Stimulated activated CD4-positive, alpha-beta T cell treated with anti-CD3 and anti-CD28 coated beads, Interleukin-4, amount 100 ng/mL, for 48 hours (primary cell): ENCODE measurements at places on chromosomes 2 and 18.

DNA sequence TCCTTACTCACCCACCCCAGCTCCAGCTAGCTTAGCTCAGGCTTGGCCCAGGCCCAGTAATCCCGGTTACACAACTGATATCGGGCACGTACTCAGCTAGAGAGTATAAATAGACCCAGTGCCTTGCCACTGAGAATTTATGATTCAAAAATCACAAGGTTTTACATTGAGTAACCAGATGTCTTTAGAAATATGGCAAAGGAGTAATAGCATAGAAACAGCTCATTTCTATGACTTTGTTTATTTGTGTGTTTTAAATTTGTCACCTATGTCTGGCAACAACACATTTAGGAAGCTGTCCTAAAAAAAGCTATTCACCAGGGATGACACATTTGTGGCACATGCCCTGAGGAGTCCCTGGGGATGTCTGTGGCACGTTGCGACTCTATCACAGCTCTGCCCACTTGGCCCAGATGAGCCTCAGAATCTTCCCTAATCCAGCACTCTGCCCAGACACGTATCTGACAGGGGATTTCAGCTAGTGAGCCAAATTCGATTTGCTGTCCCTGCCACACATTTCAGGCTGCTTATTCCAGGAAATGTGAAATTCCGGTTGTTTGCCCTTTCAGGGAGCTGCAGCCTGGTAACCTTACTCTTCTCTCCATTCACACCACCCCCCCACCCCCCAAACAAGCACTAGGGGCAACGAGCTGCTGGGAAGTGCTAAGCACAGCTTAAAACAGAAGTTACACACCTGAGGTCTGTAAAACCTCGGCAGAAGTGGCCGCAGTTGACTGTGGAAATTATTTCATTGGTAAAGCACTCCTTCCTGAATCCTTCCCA lies 85.4 kb upstream of the ZCCHC2 start:
- DNase-seq = no peak

GRCh38 chr2:152743002-152743401 lies 24.6 kb downstream of the ARL6IP6 start:
- no peak for DNase-seq

DNA sequence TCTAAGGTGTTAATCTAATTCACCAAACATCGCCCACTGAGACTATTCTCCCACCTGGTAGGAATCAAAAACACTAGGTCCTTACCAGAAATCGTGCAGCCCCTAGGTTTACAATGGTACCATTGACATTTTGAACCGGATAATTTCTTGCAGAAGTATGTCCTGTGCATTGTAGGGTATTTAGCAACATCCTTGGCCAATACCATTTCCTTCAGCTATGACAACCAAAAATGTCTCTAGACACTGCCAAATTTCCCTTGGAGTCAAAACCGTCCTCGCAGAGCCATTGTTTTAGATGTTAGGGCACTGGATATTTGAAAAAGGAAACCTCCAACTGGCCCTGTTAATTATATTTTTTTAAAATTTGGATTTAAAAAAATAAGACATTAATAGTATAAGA lies 3.8 kb downstream of the VPS54 start:
- no peak for DNase-seq

DNA sequence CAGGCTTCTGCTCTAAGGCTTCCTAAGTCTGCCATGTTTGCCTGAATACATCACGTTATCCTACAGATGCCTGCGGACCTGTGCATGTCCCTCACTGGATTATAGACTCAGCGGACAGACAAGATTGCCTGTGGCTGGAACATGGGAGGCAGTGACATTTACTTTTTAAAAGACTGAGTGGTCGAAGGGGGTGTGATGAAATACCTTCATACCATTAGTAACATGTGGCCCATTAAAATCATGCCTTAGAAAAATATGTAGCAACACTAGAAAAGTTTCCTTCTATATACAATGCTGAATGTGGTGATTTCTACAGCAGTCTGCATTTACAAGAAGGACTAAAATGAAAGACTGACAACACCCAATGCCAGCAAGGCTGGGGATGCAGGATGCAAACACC lies 154.4 kb downstream of the ASB1 start:
- DNase-seq = no peak

GRCh38 chr2:154495455-154495868 lies 203.0 kb upstream of the KCNJ3 start:
- DNase-seq = no peak

GRCh38 chr18:47560723-47561715 lies 309.6 kb upstream of the SKOR2 start:
- DNase-seq = no peak

DNA sequence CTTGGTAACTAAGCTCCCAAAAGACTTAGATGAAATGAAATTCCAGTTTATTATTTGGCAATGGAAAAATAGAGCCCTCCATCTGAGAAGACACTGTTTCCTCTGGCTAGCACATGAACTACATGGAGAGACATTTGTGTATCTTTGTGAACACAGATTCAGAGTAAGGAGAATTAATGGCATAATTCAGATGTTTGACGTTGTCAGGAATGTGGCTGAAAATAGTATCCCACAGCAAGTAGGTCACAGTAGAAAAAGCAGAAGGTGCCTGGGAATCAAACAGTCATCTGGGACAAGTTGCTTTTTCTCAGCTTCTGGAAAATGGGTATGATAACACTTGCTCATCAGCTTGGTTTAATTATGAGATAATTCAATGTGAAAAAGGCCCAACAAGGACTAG lies 288.6 kb downstream of the PTPRM start:
- DNase-seq = no peak

DNA sequence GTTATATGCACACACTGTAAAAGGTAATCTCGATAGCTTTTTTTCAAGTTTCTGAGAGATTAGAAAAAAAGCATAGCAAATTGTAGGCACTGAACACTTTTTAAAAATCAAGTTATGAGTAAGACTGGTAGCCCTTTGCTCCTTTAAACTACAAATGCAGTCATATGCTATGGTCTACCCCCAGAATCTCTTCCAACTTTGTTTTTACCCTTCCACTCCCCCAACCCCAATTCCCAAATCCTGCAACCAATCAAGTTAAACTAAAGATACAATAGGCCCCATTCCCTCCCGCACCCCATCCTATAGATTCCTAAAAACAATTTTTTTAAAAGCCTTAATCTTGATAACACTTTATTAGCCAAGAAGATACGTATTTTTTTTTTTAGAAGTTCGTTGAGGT lies 752 bp upstream of the BAZ2B start:
- no peak for DNase-seq

DNA sequence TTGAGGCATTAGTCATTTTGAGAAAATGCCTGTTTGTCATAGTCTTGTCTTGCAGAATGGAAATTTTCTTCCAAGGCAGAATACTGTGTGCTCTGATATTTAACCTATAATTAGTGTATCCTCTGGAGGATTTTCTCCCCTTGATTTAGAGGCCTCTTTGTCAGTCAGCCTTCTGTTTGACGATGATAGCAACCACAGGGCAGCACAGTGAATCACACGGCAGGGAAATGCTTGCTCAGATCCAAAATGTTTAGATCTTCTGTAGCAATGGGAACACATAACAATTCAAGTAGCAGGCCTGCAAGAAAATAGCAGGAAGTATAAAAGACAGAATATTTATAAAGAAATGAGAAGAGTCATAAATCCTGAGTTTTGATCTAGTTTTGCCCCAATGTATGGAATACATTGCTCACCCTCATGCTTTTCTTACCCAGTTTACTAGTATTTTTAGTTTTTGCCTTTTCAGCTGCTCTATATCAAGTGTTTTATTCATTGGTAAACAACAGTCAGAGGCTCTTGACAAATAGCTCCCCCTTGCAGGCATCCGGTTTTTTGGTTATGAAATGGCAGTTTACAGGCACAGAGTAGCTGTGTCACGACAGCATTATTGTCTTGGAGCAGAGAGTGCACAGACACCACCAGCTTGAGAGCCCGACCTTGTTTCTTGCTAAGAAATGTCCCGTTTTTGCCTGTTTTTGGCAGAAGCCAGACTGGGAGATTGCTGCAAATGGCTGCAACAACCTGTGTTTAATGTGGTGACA lies 185.1 kb downstream of the MYO3B start:
- no peak for DNase-seq

- no peak for DNase-seq
These were observed 76.1 kb upstream of the MAPRE2 start for GRCh38 chr18:34965108-34965507.

DNA sequence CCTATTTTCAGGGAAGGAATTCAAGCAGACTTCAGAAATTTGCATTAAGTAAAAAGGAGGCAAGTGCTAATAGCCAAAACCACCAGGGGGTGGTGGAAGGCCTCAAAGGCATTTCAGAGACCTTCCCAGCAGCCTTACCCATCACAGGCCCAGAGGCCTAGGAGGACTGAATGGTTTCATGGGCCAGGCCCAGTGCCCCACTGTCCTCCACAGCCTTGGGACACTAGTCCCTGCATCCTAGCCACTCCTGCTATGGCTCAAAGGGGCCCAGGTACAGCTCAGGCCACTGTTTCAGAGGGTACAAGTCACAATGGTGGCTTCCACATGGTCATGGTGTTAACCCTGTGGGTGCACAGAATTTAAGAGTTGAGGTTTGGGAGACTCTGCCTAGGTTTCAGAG lies 58.6 kb upstream of the CHAC2 start:
- no peak for DNase-seq

DNA sequence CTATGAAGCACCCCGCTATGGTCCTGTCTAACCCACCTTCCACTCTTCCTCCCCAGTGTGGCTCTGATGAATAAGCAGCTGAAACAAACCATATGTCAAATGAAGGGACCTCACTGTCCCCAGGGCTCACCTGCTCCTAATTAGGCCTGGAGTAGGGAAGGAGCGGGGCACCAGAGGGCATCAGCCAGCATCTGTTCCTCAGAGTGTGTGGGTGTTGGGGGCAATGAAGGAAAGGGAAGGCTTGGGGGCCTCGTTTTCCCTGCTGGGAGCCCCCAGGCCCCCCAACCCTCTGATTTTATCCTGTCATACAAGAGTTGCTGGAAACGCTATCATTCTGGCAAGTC lies 274.7 kb downstream of the HAUS1 start:
- no peak for DNase-seq

DNA sequence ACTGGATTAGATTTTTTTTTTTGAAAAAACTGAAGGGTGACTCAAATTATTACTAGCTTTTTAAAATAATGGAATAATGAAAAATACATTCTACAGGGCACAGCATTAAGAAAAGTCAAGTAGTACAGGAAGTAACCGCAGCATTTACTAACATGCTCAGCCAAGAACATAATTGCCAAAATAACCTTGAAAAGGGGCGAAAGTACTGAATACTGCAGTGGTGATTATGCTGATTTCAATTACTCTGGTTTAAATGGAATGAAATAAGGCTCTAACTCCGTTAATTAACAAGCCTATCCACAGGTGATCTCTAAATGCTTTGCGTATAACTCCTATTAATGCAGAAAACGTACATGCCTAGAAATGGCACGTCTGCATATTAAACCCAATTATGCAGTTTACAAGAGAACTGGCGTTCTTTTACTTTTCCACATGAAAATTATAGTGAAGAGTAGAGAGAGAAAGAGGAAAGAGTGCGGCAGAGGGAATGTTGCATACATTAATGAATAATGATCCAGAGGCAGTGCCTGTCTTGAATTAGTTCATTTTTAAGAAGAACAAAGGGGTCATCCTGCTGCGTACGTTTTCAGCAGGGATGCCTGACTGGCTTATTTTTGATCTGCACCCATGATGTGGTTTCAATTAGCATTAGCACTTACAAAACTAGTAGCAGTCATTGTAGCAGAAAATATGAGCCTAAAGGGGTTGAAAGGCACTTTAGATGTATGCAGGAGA lies 612.4 kb downstream of the NYAP2 start:
- no peak for DNase-seq

- peak; percentile 21 for DNase-seq
These were observed 12.1 kb downstream of the DOCK10 start for GRCh38 chr2:225030203-225030602.

GRCh38 chr2:236668531-236668969 lies 98.9 kb downstream of the ACKR3 start:
- DNase-seq = no peak

- DNase-seq = no peak
These were observed 417.1 kb upstream of the CDH2 start for GRCh38 chr18:28594034-28594433.

DNA sequence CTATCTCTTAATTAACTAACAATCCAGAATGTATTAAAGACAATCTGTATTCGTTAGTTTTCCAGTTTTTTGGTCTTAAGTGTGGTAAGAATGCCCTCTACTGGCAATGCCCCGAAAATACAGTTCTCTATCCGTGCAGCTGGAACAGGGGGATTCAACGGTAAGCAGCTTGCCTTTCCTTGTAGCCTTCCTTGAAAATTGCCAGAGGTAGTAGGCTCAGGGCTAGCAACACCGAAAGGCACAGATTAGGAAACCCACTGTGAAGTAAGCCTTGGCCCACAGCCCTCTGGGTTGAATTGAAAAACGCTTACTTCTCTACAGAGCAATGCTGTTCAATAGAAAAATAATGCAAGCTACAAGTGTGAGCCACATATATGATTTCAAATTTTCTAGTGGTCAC lies 17.1 kb upstream of the VPS4B start:
- no peak for DNase-seq

DNA sequence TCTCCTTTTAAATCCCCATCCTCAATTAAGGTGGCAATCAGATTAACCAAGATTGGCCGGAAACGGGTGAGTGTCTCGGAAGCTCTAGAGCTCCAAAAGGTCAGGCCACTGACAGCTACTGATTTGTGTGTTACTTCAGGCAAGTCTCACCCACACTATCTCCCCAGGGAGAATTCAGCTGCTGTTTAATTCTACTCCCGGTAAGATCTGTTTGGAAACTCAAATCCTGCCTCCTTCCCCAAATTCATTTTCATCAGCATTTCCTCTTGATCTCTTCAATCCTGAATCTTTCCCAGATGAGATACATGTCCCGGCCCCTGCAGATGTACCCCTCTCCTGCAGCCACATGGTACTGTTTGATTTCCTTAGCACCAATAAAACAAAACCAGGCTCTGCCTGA lies 34.9 kb downstream of the EFR3B start:
- no peak for DNase-seq

GRCh38 chr2:24618144-24618543 lies 127.1 kb downstream of the NCOA1 start:
- no peak for DNase-seq

- DNase-seq = no peak
These were observed 72.4 kb downstream of the ODC1 start for GRCh38 chr2:10375570-10376281.

GRCh38 chr2:231940795-231941194 lies 14.6 kb upstream of the NPPC start:
- no peak for DNase-seq

- no peak for DNase-seq
These were observed 54.5 kb upstream of the ROCK2 start for GRCh38 chr2:11398750-11399437.

GRCh38 chr2:148184976-148185375 lies 164.1 kb downstream of the MBD5 start:
- DNase-seq = no peak

DNA sequence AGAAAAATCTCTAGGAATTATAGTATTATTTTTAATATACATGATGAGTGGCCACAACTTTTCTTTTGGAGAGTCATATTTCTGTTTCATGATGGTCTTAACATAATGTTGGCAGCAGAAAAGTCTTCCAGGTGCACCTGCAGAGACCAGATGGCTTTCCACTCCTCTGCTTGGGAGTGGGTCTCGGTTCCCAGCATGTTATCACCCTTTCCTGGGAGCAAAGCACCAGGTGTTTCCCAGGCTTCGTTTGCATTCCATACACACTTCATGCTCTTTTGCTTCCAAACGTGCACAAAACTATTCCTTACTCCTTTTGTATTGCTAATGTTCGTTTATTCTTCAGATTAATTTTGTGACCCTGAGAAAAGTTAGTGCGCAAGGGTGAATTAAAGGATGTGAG lies 305.2 kb downstream of the CDH2 start:
- DNase-seq = no peak
